Activated CD4-positive, alpha-beta T cell treated with anti-CD3 and anti-CD28 coated beads, Interleukin-10, Interleukin-2, amounts not matched to agents 100 ng/mL and 50 ng/mL, durations not matched to agents 16 hours and 8 hours (primary cell): ENCODE measurements at places on chromosomes 5 and 9.
A peak's percentile ranks its signal among the peaks of the same experiment; 100 is the strongest.

GRCh38 chr5:79697222-79698170, 7.9 kb downstream of the CMYA5 start:
- peak; percentile 15 for DNase-seq

DNA sequence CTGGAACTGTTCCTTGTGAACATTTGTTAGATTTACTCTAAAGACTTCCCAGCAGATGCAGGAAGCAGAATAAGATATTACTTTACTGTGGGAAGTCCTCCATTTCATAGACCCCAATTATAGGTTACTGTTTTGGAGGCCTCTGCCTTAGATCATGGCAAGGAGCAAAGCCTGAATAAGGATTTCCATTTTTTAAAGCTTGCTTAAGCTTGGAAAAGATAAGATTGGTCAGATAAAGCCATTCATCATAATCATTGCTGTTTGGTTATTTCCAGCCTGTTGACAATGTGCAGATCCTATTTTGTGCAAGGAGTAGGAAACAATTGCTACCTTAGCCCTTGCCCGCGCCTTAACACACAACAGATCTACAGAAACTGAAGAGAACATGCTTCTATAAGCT, 129.5 kb upstream of the ITGA1 start:
- no peak for DNase-seq

GRCh38 chr9:134641990-134642384, 384 bp downstream of the COL5A1 start:
- DNase-seq: no peak

- no peak for DNase-seq
These were observed 154.9 kb downstream of the C9orf50 start for GRCh38 chr9:129465834-129466535.

GRCh38 chr9:123796618-123797484, 133.1 kb downstream of the DENND1A start:
- DNase-seq: no peak

DNA sequence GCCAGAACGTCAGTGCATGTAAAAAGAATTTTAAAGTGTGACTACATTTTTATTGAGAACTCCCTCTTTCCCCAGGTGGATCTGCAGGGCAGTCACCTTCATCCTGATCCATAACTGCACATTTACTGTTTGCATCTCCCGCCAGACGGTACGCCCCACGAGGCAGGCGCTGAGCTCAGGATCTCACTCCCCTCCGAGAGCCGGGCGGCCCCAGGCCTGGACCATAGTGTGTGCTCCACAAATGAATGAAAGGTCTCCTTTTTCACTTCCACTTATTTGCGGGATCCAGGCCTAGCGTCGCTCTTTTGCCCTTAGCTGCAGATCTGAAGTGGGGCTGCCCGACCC, 378 bp downstream of the DROSHA start:
- DNase-seq: peak; percentile 27

DNA sequence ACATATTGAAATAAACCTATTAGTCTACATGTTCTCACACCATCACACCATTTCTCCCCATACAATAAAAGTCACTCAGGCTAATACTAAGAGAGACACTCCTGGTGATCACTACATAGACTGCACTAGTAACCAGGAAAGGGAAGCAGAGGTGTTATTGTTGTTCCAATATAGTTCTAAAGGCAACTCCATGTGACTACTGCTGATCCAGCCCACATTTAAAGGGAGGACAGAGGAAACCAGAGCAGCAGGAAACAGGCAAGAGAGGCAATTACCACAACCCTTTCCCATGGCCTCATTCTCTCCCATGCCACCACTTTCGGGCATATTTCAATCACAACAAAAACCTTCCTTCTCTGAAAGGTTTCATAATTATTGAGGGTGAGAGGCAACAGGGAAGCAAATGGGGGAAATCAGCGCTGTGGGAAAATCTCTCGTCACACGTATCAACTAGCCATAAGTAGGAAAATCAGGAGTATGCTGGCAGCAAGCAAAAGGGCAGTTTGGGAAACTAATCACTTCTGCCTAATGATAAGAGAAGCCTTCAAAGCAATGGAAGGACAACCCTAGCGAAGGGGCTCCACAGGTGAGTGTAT, 1.8 kb downstream of the UBAP2 start:
- DNase-seq: peak; percentile 32

GRCh38 chr5:107670932-107671741, at the start of gene EFNA5:
Gene EFNA5, minus strand, starts transcription at chr5:107670937.
- peak; percentile 37 for DNase-seq

DNA sequence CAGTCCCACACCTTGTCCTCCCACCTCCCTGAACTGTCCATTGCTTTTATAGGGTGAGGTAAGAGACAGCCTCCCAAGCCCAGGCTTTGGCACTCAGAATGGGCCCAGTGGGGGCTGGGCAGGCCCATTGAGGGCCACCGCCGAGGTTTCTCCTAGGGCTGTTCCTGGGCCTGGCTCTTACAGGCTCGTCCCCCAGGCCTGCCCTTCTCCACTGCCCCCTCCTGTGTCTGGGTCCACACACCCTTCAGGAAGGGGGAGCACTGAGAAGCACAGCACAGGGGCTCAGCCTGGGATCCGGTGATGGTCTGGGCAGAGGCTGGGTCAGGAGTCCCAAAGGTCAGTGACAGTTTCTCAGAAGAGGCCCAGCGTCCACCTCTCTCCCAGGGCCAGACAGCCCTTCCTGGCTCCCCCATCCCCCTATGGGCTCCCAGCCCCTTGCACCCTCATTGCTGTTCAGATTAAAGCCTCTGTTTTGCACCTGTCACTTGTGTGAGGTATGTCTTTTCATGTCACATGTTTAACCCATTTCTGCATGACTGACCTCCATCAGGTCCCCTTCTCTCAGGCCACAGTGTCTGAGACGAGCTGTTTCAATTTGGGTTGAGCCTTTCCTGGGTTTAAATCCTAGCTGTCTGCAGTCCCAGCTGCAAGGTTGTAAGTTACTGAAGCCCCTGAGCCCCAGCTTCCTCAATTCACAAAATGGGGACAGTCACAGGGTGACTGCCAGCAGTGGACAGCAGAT, 29.4 kb downstream of the IER5L start:
- no peak for DNase-seq

GRCh38 chr5:178786859-178787499, 56.5 kb upstream of the ZNF354A start:
- DNase-seq: no peak

DNA sequence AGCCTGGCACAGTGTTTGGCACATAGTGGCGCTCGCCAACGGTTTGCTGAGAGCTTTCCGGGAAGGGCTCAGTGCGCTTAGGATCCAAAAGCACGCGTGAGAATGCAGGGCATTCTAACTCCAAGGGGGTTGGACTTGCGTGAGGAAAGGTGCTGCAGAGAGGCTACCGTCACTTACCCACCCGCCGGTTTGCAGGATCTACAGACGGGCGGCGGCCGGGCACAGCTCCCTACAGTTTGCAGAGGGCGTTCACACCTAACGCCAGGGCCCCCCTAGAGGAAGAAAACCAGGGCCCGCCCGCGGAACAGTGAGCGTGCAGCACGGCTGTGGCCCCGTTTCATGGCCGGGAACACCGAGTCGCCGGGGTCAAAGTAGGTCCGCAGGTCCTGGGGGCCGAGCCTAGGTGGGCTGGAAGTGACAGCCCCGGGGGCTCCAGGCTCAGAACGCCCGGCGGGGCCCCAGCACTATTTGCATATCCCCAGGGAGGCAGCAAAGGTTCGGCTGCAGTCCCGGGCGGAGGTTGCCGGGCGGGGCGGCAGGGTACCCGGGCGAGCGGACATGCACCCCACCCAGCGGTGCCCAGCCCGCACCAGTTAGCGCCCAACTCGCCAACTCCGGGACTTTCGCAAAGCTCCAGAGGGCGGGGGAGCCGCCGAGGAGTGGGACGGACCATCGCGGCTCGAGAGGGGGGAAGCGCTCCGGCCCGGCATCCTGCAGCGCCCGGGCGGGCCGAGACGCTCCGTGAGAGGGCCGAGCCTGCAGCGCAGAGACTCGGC, 526 bp upstream of the GALNT10 start:
- peak; percentile 86 for DNase-seq

DNA sequence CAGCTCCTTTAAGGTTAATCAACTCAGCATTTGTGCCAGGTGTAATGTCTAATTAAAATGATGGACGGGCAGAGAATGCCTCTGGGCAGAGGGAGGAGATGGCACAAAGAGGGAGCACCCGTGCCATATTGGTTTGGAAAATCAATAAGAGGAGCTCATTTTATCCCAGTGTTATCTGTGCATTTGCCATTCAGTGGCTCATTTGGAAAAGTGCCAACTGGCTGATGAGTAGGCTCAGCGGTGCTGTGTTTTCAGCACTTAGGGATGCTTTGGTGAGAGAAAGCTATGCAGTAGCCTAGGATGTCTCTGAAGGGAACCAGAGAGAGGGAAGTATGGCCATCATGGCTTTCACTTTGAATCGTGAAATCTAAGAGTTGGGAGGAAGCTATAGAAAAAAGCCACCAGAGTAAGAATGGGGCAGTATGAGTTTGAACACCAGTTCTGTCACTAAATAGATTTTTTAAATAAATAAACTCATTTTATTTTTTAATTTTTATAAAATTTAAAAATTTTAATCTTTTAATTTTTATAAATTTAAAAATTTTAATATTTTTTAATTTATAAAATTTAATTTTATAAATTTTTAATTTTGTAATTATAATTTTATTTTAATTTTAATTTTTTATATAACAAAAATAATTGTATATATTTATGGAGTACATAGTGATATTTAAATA, 472.8 kb downstream of the BRINP1 start:
- no peak for DNase-seq

- DNase-seq: peak; percentile 23
These were observed 36.6 kb upstream of the MYORG start for GRCh38 chr9:34413231-34413852.

DNA sequence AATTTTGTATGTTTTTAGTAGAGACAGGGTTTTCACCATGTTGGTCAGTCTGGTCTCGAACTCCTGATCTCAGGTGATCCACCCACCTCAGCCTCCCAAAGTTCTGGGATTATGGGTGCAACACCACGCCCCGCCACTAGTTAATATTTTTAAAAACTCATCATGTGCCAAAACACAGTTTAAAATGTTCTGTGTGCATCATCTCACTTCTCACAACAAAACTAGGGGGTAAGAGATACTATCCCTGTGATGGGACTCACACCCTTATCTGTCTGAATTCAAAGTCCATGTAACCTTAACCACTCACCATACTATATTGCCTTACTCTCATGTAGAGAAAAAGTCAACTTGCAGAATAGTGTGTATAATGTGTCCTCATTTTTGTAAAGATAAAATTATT, 2.6 kb downstream of the PKD2L2 start:
- peak; percentile 4 for DNase-seq
